H1 (cell line): ENCODE measurements at places on chromosomes 7 and 10. TPM values are rescaled to one million over a fixed set of nuclear protein-coding genes. Genes with fewer than 3 reads are reported as not detected.

GRCh38 chr7:53110425-53110824 is 75.0 kb downstream of the POM121L12 start:
- H3K4me3 ChIP-seq: no peak overlapping the region
- no peak overlapping the region for H3K27ac ChIP-seq
- no peaks in the 10 kb centered on the region for H3K27me3 ChIP-seq
- DNase-seq: no peak
- no peaks in the 10 kb centered on the region for H3K4me1 ChIP-seq
- no peaks in the 10 kb centered on the region for H3K36me3 ChIP-seq

- no peaks in the 10 kb centered on the region for H3K27me3 ChIP-seq
- H3K4me1 ChIP-seq: peaks cover 10% of the 10 kb centered on the region
- H3K4me3 ChIP-seq: no peak overlapping the region
- no peaks in the 10 kb centered on the region for H3K36me3 ChIP-seq
These were observed 117.6 kb downstream of the HIP1 start for GRCh38 chr7:75621124-75621523.

GRCh38 chr7:95579318-95579717 is 17.0 kb downstream of the PDK4 start:
- no peaks in the 10 kb centered on the region for H3K27me3 ChIP-seq
- no peak for DNase-seq
- no peak overlapping the region for H3K4me3 ChIP-seq
- peaks cover 4% of the 10 kb centered on the region for H3K4me1 ChIP-seq

DNA sequence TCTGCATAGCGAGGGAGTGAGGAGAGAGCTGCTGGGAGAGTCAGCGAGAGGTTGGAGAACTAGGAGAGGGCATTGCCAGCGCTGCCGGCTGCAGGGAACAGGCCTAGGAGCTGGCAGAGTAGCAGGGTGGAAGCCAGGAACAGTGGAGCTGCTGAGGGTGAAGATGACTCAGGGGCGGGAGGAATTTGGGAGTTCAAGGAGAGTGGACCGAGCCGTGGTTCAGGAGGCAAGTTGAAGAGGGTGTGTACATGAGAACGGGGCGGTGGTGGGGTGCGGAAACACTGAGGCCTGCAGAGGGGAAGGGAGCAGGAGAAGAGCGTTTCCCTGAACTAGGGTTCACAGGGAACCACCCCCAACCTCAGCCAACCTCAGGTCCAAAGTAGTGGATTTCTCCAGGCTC is 31.5 kb downstream of the HIF1AN start:
- no peak for DNase-seq
- no peak overlapping the region for H3K27ac ChIP-seq
- H3K4me3 ChIP-seq: no peak overlapping the region
- peaks cover 3% of the 10 kb centered on the region; the same call in 1 of the 2 replicates for H3K4me1 ChIP-seq

GRCh38 chr7:131878777-131879176 is 322.3 kb upstream of the PODXL start:
- no peaks in the 10 kb centered on the region for H3K27me3 ChIP-seq
- no peak overlapping the region for H3K27ac ChIP-seq
- H3K4me3 ChIP-seq: no peak overlapping the region
- DNase-seq: no peak

DNA sequence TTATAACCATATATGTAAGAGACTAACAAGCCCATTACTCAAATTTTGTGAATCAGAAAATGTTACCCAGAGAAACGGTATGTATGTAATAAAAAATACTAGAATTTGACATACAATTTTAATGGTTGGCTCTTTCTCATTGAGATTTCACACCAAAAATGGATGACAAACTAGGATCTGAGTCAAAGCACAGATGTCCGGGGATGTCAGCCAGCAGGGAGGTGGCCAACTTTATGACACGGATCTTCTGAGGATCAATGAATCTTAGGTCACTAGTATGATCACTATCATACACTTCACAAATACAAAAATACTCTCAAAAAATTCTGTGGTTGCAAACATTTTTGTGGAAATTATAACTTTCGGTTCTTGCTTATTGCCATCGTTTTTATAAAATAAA is 173.5 kb upstream of the NFE2L3 start:
- no peaks in the 10 kb centered on the region for H3K27me3 ChIP-seq
- no peak overlapping the region for H3K4me3 ChIP-seq
- H3K27ac ChIP-seq: no peak overlapping the region

DNA sequence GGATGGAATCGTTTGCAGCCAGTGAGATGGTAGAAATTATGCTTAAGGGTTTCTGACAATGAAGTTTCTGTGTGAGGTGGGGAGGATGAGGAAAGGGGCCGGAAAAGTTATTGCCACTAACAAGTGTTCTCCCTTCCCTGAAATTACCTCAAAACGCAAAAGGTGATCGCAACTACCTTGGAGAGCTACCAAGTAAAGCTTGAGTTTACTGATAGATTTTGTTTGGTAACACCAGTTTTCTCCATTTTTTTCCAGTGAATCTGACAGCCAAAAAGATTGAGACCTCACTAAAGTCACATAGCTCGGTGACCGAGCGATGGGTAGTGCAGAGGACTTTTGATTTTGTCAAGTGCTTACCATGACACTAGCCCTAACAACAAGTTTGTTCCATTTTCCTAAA is 1.6 kb downstream of the SUV39H2 start:
- no peak for DNase-seq
- H3K4me3 ChIP-seq: peak overlapping the region; percentile 89
- H3K27me3 ChIP-seq: no peaks in the 10 kb centered on the region
- H3K27ac ChIP-seq: no peak overlapping the region

TCERG1L gene
- total RNA-seq: 6.9 and 7.5 TPM in 2 replicates

EPO gene
- 0.48 and 0.95 TPM in 2 replicates for total RNA-seq

CEP55 gene
- 18.9 and 19.6 TPM in 2 replicates for total RNA-seq

NFKB2 gene
- 18.7 and 20.4 TPM in 2 replicates for total RNA-seq

ZRANB1 gene
- total RNA-seq: 17.7 and 19.9 TPM in 2 replicates
